Adrenal gland (tissue), 19 donors: ENCODE measurements at places on chromosomes 5 and 9. TPM values are rescaled to one million over a fixed set of nuclear protein-coding genes. Genes with fewer than 3 reads are reported as not detected.

GRCh38 chr9:80400624-80401230, 829.0 kb downstream of the TLE4 start:
- H3K27ac ChIP-seq: no peak overlapping the region
- H3K4me1 ChIP-seq: no peaks in the 10 kb centered on the region
- DNase-seq: no peak
- H3K36me3 ChIP-seq: no peaks in the 10 kb centered on the region

- peaks cover 5% of the 10 kb centered on the region for H3K27me3 ChIP-seq
- no peak for DNase-seq
- H3K4me1 ChIP-seq: no peaks in the 10 kb centered on the region
Measured at GRCh38 chr5:173413471-173413982, 85.3 kb upstream of the STC2 start.

DNA sequence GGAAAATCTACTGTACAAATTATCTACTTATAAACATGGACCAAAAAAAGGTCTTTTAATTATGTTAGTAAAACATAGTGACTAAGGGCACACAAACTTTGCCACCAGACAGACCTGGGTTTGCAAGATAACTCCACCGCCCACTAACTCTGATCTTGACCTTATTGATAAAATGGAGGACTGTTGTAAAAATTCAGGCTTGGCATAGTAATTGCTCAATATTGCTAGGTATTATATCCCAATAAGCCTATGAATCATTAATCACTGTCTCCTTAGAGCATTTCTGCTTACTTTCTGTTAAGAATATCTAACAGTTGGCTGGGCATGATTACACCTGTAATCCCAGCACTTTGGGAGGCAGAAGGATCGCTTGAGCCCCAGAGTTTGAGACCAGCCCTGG, 3.8 kb downstream of the C9orf40 start:
- H3K27me3 ChIP-seq: no peaks in the 10 kb centered on the region
- no peak overlapping the region for H3K27ac ChIP-seq
- no peak for DNase-seq
- H3K4me3 ChIP-seq: no peak overlapping the region

DNA sequence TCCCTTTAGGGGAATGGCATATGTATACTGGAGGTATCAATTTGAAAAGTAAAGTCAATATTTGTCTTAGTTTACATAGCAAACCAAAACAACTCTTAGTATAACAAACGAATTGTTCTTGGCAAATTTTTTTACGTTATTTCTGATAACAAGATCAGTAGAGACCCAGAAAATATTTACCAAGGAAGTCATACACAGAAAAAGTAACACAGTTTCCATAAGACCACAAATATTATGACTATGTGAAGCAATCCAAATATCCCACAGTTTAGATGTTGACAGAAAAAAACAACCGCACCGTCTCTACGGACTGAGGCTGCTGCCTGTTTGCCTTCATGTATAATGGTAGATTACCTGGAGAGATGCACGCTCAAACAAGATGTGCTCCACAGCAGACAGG, 46.5 kb upstream of the DAPK1 start:
- H3K4me1 ChIP-seq: no peaks in the 10 kb centered on the region
- DNase-seq: no peak
- no peaks in the 10 kb centered on the region for H3K36me3 ChIP-seq

DNA sequence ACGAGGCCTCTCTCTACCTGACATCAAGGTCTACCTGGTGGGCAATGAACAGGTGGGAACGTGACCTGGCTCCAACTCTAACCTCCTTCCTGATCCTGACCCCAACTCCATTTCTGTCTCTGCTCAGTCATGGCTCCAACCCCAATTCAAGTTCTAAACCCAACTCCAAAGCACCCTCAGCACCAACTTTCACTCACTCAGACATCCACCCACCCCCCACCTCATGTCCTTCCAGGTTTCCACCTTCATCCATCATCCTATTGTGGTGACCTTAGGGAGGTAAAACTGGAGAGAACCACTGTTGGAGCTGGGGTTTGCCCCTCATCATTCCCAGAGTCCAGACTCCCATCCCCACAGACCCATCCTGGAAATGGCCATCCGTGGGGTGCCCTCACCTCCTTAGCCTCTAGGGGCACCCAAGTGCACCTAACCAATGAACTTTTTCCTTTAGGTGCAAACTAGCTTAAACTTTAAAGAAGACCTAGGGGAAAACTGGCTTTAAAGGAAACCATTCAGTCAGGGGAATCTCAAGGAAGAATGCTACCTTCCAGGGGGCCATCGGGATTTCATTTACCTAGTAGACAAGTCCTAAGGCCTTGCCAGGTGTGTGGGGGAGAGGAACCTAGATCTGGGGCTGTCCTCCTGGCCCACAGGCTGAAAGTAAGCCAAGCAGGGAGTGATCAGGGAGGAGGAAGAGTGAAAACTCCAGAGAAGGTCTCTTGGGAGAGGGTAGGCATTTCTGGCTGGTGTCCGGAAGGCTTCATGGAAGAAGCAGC, 11.3 kb downstream of the RGS14 start:
- DNase-seq: peak; percentile 34
- H3K4me1 ChIP-seq: peaks cover 23% of the 10 kb centered on the region
- no peak overlapping the region for H3K4me3 ChIP-seq
- no peaks in the 10 kb centered on the region for H3K36me3 ChIP-seq

DNA sequence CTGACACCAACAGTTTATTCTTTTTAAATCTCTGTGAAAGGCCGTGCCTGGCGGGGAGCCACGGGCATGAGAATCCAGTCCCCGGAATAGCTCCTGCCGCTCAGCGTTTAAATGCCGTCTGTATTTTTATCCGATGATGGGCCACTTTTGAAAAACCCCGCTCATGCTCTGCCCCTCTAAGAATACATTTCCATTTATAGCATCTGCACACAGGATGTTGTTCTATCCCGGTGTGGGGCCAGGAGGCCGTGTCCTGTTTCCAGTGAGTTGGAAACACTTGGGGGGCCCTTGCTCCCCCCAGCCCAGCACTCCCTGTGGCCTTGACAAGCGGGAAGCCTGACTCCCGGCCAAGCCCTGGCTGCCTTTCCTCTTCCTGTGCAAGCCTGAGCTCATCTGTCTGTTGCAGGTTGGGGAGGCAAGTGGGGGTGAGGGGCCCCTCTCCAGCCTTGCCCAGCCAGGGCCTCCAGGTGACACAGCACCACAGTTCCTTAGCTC, 39.0 kb downstream of the ERGIC1 start:
- peaks cover 93% of the 10 kb centered on the region for H3K4me1 ChIP-seq
- no peaks in the 10 kb centered on the region for H3K27me3 ChIP-seq
- no peaks in the 10 kb centered on the region for H3K36me3 ChIP-seq
- H3K27ac ChIP-seq: peak overlapping the region; percentile 95

ANKRD34B gene
- not detected for total RNA-seq
